Stimulated activated CD8-positive, alpha-beta memory T cell treated with anti-CD3 and anti-CD28 coated beads, Interleukin-4, amount 100 ng/mL, for 1 hour (primary cell): ENCODE measurements at places on chromosomes 5 and 9.

DNA sequence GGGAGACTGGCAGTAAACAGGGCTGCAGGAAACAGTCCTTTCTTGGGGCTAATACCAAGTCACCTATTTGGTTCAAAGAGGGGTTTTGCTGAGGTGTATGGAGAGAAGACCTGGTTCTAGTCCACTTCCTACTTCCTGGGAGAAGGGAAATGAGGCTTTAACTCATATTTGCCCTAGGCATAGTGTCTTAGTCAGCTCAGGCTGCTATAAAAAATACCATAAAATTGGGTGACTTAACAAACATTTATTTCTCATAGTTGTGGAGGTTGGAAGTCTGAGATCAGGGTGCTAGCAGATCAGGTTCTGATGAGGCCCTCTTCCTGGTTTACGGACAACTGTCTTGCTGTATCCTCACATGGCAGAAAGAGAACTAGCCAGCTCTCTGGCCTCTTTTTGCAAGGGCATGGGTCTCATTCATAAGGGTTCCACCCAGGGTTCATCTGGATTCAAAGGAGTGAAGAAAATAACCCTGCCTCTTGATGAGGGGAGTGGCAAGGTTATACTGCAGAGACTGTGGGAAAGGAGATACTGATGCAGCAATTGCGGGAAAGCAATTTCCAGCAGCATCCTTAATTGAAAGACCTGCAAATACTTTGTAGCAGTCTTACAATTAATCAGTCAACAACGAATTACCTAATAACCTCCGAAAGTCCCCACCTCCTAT, 40.5 kb downstream of the ANKDD1B start:
- DNase-seq: no peak

DNA sequence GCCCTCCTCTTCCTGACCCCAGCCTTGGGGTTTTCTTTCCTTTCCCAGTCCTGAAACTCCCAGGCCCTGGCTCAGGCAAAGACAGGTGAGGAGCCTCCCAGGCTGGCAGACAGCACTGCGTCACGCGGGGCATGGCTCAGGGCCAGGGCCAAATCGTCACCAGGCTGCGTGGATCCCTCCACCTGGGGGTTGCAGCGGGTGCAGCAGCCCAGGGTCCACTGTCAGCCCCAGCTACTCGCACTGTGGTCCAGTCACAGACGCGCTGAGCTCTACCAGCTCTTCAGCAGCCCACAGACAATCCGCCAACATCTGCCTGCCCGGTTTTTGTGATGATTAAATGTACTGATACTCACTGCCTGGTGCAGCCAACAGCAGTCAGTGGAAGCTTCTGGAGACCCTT, 12.1 kb downstream of the FAM78A start:
- no peak for DNase-seq

DNA sequence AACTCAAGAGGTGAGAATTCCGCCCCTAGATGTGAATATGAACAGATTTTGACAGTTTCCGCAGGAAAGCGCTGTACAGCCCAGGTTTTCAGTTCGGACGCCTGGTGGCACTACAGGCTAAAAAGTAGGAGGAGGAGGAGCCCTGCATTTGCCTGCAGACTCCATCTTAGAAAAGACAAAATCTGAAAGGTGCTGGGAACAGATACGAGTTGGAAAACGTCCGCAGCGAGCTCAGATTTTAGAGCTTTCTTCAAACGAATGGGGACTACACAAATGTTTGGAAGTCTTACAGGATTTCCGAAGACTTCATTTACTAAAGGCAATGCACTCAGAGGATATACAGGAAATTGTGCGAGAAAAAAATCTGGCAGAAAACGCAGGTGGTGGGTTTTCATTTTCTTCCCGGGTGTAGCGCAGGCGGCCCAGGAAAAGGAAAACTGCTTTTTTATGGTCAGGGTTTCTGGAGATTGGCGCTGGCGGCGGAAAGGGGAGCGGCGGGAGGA, 9.9 kb upstream of the PCDHB2 start:
- no peak for DNase-seq

DNA sequence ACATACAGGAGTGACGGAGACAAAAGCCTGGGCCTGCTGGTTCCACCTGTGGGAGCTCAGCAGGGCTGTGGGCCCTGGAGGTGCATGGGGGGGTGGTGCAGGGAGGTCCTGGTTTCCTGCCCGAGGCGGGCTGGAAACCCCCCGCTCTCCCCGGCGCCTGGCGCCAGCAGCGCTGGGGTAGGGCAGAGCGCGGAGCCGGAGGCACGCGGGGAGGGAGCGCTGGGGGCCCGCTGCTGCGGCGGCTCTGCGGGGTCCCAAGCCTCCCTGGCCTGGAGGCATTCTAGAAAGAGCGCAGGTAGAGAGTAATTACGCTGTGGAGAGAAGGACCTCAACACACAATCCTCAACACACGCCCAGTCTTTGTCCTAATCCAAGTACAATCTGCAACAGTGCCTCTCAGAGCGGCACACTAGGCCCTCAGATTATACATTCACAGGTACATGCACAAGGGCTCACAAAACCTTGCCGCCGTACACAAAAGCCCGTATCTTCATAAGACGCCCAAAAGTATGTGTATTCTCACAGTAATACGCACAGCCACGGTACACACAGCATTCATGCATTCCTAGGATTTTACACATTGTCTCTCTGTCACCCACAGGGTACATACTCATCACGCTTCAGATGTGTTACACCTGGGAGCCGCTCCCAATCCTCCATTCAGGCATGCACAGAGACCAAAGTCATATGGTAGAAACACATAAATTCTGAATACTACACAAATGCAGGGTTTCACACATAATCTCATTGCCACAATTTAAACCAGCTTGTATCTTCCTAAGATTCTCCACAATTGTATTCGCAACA, 2.1 kb upstream of the HAND1 start:
- DNase-seq: no peak

DNA sequence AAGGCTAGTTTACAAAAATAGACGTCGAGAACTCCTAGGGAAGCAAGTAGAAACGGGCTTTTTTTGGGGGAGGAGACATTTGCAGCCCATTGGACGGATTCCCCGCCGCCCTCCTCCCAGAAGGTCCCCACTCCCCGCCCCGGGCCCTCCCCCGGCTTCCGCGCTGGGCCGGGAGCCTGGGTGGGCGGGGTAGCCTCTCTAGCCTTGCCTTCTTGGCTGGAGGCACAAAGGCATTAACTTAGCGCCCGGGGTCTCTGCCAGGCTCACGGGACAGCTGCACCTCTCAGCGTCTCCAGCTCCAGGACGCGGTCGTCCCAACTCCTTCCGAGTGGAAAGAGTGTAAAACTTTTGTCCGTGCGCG, at the start of gene DMRTA1:
Gene DMRTA1, plus strand, starts transcription at position 236 of the 361 bp plus-strand sequence. CDS start 242 bp downstream, outside the sequence.
- DNase-seq: no peak

GRCh38 chr9:137580209-137580953, 1.7 kb upstream of the DPH7 start:
- DNase-seq: no peak

- DNase-seq: no peak
These were observed 33.4 kb downstream of the C9orf85 start for GRCh38 chr9:71944754-71945375.

- no peak for DNase-seq
These were observed 53.2 kb downstream of the FNBP1 start for GRCh38 chr9:129989740-129990139.

GRCh38 chr5:72032788-72033187, 74.5 kb upstream of the MAP1B start:
- no peak for DNase-seq

GRCh38 chr5:138979684-138980280, 104.6 kb upstream of the LRRTM2 start:
- DNase-seq: no peak

DNA sequence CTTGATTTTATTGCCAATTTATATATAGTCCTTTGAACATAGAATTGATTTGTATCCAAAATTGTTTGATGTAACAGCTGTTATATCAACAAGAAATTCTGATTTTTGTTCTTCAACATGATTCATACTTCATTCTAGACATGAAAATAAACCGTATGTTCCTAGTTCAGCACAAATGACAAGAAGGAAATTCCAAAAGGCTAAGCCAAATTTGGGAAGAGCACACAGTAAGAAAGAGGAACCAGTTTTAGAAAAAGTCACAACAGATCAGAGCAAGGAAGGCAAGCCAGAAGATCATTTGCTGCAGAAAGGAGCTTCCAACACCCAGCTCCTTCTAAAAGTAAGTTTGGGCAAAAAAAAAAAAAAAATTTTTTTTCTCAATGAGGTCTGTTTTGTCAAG, 65.0 kb upstream of the MCCC2 start:
- DNase-seq: no peak

DNA sequence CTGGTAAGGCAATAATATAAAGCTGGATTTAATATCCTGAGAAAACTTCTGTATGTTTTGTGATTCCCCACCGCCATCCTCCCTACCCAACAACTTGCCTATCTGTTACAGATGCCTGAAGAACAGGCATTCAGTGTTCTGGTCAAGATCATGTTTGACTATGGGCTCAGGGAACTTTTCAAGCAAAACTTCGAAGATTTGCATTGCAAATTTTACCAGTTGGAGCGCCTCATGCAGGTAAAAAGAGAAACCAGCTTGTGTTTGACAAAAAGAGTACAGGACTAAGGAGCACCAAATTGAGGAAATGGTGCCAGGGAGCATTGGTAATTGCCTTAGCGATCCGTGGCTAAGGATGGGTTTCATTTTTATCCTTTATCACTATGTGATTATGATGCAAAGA, 40.0 kb downstream of the GPR21 start:
- DNase-seq: no peak

DNA sequence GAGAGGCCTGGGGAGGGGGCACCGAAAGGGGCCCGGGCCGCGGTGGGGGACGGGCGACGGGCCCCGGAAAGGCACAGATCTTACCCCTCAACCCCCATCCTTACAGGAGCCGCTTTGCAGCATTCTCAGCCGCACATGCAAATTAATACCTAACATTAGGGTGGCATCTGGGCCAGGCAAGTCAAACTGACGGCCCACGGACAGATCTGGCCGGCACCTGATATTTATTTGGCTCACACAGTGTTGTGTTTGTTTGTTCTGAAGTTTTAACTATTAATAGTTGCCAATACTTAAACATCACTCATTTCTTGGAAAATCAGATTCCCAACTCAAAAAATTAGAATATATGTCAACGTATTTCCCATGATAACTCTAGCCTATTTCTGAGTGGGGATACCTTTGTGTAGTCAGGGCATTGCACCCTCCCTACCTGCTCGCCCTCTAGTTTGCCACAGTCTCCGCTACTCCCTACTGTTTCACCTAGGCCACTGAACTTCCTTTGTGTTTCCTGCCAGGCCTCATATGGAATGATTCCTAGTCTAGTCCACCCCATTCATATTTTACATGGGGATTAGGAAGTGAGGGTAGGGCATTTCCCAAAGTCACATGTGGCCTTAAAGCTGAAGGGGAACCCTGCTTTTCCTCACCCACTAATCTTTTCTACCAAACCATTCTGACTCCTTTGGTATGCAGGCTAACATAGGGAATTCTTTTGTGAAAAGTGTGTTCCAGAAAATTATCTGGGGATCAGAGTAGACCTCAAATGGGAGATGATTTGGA, 71.9 kb upstream of the LARP1 start:
- no peak for DNase-seq

GRCh38 chr9:114318416-114318815, 4.5 kb upstream of the ORM1 start:
- DNase-seq: no peak

- no peak for DNase-seq
These were observed 441.1 kb downstream of the SEMA5A start for GRCh38 chr5:9104571-9105339.

DNA sequence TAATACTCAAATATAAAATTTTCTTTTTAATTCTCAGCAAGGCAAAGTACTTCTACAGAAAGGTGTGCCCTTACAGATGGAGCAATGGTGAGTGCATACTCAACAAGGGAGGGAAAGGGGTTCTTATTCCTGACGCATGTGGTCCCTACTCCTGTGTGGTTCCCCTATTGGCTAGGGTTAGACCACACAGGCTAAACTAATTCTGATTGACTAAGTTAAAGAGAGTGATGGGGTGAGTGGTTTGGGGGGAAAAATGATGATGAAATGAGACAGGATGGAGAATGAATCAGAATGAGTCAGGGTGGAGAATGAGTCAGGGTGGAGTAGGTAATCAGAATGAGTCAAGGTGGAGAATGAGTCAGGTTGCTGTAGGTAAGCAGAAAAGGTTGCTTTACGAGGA, 22.9 kb upstream of the HMGCS1 start:
- DNase-seq: no peak

GRCh38 chr9:20480249-20480648, 142.1 kb downstream of the MLLT3 start:
- DNase-seq: no peak

DNA sequence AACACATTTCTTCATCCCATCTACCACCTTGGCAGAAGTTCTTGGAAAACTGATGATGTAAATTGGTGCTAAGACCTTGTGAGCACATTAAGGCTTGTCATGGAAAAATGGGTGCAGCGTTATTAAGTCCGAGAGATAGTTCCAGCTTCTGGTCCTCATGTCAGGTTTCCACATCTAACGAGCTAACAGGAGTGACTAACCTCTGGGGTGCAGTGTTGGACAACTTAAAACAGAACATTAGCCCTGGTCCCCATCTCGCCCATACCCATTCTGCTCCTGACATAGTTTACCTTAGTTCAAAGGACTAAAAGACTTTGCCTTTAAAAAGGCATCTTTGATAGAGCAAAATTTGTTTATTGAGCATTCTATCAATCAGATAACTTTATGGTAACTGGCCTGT, 128.0 kb downstream of the SLC1A3 start:
- no peak for DNase-seq

DNA sequence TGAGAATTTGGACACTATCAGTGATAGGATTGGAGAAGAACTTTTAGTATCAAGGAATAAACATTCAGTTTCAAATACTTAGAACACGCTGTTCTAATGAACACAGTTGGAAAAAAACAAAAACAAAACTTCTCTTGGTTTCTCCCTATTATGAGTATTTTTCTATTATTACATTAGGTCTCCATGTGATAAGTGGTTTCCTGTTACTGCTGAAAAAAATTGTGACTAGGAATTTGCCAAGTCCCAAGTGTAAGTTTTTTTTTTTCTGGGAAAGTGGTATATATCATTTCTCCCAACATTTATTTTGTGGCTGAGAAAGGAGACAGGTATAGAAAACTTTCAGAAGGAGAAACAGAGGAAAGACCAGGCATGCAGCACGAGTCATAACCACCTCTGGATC, 41.1 kb downstream of the PCSK1 start:
- DNase-seq: no peak

DNA sequence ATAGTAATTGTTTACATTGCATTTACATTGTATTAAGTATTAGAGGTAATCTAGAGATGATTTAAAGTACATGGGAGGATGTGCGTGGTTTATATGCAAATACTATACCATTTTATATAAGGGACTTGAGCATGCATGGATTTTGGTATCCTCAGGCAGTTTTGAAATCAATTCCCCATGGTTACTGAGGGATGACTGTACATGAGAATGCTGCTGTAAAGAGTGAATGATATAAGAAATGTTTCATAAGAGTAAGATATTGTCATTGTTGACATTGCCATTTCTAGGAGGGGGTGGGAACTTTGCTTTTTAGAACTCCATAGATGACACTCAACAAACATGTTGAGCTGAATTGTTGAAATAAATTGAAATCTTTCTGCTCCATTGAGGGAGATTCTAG, 185.0 kb downstream of the SEMA6A start:
- DNase-seq: no peak

GRCh38 chr5:927172-928015, 34.7 kb downstream of the TRIP13 start:
- DNase-seq: no peak
